Activated CD4-positive, alpha-beta T cell treated with anti-CD3 and anti-CD28 coated beads, Interleukin-2, amount 50 U/mL, for 24 hours (primary cell): ENCODE measurements at places on chromosomes 1 and 21.

GRCh38 chr1:112938210-112938609 is 17.8 kb downstream of the SLC16A1 start:
- DNase-seq: no peak

DNA sequence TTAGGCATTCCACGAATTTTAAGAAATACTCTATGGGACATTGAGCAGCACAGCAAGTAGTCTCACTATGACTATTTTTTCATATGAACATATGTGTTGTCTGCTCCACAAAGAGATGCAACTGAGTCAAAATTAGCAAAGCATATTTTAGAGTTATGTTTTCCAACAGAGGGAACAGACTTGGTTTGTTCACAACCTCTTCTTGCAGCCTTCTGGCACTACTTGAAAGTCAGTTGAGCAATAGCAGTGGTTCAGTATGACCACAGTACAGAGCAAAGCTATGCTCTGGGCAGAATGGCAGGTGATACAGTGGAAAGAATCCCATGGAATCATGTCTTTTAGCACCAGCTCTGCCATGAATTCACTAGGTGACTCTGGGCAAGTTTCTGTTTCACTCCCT is 5.2 kb downstream of the CCN1 start:
- DNase-seq: no peak

- no peak for DNase-seq
These were observed 42.9 kb downstream of the HLX start for GRCh38 chr1:220921971-220922635.

GRCh38 chr1:111302374-111302773 is 11.7 kb downstream of the CHIA start:
- DNase-seq: no peak

GRCh38 chr1:160048335-160048734 is 16.5 kb upstream of the PIGM start:
- DNase-seq: no peak

DNA sequence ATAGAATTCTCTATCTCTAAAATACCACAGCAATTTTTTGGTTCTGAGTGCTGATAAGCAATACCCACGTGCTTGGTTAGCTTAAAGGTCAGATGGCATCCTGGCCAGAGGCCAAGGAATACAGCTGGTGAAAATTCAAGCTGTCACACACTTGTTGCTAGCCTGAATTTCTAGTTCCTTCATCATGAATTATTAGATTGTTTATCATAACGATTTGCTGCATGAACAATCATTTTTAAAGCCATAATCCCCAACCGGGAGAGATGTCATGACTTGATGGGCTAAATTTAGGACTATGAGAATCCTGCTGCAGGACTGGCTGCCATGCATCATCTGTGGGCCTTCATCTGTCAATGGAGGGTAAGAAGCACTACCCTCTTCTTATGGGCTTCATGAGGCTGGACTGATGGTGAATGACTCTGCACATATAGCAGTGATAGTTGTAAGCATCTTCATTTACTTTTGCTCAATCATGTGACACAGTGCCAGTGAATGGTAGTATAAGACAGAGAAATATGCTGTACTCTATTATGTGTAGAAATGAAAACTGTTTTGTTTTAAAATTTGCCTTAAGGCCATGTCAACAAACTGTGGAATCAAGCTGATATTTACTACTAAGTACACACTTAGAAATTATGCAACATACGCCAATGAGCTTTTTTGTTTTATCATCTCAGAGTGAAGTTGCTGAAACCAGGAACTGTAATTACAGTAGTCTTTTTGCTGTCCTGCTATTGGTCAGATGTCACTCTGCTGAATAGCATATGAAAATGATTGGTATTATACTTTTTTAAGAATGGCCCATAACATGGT is 80.5 kb upstream of the RALGPS2 start:
- DNase-seq: no peak

- no peak for DNase-seq
These were observed 335.7 kb upstream of the AJAP1 start for GRCh38 chr1:4318720-4319119.

- no peak for DNase-seq
These were observed 50.7 kb upstream of the EDARADD start for GRCh38 chr1:236343246-236343870.

GRCh38 chr1:94783342-94784189 is 36.6 kb upstream of the SLC44A3 start:
- no peak for DNase-seq

GRCh38 chr1:24062221-24062620 is 49.7 kb downstream of the MYOM3 start:
- DNase-seq: no peak

- no peak for DNase-seq
These were observed 482 bp downstream of the SLC2A5 start for GRCh38 chr1:9068981-9069325.

GRCh38 chr1:3391711-3392110 is 62.8 kb upstream of the ARHGEF16 start:
- no peak for DNase-seq

DNA sequence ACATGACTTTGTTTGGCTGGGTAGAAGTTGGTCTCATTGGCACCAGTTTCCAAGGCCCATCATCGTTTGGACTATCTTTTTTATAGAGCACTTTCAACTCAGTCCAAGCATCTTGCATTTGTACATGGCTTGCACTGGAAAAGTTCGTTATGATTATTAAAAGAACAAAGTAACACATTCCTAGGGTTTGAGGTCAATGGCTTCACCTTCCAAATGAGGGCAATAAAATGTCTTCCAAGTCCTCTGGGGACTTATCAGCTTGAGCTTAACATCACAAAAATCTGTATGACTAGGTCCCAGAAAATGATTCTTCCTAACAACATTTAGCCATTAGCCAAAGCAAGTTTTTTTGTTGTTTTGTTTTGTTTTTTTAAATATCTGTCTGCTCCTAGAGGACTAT is 610.8 kb downstream of the LMO4 start:
- no peak for DNase-seq

DNA sequence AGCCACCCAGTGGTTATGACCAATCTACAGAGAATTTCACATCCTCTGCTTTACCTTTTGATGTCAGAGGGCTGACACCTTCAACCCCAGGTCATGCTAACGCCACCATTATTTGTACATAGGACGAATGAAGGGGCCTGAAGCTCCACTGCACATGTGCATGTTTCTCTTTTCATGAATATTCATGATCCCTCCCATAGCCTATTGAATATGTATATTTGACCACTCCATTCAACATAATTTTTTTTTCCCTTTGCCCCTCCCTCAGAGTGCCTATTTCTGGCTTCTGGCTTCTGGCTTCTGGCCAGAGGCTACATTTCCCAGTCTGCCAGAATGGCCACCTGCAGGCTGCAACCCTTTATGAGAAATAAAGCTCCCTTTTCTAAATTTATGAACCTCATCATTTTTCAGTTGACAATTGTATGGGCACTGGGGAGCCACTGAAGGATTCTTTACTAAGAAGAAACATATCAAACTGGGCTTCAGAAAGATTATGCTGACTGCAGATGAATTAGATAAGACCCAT is 406.7 kb downstream of the SIPA1L2 start:
- DNase-seq: no peak
